ENCODE measurements at places on chromosomes 6 and 20.

- DNase-seq, result no peak
These were observed 78.6 kb upstream of the GATA5 start for GRCh38 chr20:62554214-62554897.

DNA sequence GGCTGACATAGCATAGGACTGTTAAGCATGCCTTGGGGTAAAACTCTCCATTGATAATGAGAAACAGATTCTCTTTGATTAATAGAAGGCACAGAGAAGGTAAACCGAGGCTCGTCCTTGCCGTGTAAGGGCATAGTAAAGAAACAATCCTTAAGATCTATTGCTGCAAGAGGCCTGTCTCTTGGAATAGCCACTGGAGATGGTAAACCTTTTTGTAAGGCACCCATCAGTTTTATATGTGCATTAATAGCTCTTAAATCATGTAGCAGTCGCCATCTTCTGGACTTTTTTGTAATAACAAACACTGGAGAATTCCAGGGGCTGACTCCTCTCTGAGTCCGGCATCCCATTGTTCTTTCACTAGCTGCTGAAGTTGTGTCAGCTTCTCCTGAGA lies 8.4 kb upstream of the ABHD12 start:
- DNase-seq, result no peak

DNA sequence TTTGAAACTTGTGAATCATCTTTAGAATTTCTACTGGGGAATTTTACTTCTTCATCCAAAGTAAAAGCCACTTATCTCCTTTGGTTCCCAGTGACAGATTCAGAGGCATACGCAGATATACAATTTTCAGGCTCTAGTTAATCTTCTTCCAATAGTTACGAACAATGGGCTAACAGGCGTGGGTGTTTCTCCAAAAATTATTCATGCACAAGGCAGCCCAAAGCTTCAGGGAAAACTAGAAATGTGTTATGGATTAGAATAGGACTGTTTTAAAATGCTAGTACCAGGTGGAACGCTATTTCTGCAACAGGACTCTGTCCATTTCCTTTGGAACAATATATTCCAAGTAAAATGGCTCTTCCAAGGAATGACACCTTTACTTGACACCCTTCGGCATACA lies 102.2 kb downstream of the ZNF217 start:
- no peak for DNase-seq

DNA sequence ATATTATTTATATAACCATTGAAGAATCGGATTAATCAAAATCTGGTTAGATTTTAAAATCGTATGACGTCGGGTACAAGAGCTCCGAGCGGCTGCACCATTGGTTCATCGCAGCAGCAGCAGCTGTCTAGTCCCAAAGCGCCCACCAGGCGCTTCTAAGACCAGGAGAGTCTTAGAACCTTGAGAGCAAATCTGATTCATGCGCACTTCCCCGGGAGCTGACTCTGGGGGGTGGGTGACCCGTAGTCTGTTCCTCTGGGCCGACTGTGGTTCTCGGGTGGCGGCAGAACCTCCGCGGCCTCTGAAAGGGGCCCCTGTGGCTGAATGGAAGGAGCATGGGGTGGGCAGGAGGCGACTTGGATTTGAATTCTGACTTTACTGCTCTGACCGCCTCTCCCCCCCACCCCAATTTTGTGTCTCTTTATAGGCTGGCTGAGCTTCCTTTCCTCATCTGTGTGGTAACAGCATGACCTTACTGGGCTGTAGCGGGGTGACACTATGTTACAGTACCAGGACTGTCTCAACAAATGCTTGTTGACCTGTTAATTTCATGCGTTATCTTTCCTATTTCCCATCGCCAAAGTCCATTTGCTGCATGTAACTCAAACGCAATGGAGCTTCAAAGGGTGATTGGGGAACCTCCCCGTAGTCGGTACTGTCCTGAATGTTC lies 119.7 kb downstream of the RTN4IP1 start:
- DNase-seq, result no peak

DNA sequence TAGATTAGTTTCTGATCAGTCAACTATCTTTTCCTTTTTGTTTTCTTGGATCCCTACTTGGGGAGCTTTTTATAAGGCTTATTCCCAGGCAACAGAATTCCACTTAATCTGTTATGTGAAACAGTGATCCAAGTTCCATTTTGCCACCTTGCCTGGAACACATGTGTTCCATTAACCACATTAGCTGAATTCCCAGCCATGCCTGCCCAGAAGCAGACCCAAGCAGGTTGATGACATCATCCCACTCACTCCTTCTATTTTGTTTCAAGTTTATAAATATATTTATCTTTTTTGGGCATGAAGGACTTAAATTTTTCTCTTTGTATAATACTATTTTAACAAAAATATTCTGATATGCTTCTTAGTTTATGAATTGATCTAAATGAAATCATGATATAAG lies 587.4 kb downstream of the GRIK2 start:
- no peak for DNase-seq

GRCh38 chr6:31826793-31827285 lies 699 bp upstream of the HSPA1B start:
- no peak for DNase-seq

DNA sequence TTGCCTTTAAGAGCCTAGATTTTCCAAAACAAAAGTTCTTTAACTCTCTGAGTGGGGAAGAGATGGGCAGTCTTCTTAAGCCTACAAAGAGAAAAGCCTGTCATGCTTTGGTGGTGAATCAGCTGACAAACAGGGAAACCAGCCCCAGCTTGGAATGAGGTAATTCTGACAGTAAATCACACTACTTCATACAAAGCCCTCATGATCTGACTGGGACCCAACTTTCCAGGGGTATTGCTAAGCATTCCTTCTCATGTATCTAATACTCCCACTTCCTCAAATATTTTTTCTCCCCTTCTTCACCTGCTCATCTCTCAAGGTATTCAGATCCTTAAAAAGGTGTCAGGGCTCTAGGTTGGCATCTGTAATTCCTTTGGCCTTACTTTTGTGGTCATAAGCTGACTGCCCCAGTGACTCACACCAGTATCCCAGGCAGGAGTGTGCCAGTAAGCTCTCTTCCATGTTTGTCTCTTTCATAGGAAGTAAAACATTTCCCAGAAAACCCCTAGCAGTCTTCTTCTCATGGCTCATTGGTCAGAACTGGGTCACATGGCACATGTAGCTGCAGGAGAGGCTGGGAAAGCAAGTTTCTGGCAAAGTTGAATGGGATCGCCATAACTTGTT lies 15.0 kb upstream of the TBC1D22B start:
- no peak for DNase-seq

DNA sequence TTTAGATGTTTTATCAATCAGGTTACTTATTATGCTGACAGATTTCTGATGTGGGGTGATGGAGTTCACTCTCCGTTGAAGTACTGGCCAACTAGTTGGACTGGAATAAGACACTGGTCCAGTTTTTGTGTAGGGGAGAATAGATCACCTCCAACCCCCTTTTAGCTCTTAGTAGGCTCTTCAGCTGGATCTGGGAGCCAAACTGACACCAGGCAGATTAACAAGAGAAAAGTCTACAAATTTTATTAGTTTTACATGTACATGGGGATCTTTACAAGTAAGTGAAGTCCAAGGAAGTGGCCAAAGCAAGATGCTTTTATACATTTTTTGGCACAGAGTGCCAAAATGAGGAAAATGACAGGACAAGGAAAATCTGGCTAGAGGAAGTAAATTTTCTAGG lies 107.1 kb downstream of the UBE3D start:
- DNase-seq, result no peak

- DNase-seq, result no peak
These were observed 43.0 kb upstream of the TGM2 start for GRCh38 chr20:38208088-38208487.

DNA sequence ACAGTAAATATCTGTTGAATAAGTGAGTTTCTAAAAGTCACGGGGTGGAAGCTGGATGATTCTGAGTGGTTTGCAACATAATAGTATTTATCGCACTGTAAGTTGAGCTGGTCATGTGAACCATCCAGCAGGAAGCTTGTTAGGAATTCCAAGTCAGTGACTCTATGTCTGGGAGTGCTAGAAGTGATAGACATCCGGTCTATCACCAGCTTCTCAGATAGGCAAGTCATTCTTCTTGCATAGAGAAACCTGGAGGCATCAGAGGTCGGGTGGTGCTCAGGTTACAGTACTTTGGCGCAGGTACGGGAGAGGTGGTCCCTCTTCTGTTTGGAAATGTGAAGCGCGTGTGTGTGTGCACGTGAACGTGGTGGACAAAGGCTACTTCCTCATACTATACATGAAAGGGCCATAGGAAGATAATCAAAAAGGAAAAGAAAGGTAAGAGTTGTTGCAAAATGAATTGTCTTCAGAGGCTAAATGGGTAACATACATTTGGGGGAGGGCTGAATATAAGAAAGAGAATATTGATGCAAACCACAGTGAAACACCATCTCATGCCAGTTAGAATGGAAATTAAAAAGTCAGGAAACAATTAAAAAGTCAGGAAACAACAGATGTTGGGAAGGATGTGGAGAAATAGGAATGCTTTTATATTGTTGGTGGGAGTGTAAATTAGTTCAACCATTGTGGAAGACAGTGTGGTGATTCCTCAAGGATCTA lies 299.3 kb upstream of the ZFP64 start:
- DNase-seq, result no peak

GRCh38 chr6:75691012-75691411 lies 58.0 kb upstream of the MYO6 start:
- no peak for DNase-seq

- no peak for DNase-seq
These were observed 76.5 kb downstream of the SPTLC3 start for GRCh38 chr20:13085275-13085674.

GRCh38 chr6:14964556-14965270 lies 281.2 kb upstream of the JARID2 start:
- no peak for DNase-seq

DNA sequence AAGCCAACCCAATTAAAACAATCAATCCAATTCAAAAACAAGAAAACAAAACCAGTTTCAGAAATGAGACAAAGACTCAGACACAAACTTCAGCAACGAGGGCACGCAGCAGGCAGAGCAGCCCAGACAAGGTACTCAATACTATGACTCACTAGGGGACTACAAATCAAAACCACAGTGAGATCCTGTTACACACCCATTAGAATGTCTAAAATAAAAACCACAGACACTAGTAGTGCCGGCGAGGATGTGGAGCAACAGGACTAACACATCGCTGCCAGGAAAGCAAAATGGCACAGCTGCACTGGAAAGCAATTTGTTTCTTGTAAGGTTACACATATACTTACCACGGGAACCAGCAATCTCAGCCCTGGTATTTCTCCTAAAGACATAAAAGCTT lies 28.4 kb upstream of the MAS1L start:
- DNase-seq, result no peak

Data from activated CD4-positive, alpha-beta T cell treated with anti-CD3 and anti-CD28 coated beads for 24 hours (primary cell).